RCC 7860 (cell line): ENCODE measurements at places on chromosomes 11 and 22.

GRCh38 chr11:35121326-35121865 lies 17.6 kb upstream of the CD44 start:
- no peak for DNase-seq

DNA sequence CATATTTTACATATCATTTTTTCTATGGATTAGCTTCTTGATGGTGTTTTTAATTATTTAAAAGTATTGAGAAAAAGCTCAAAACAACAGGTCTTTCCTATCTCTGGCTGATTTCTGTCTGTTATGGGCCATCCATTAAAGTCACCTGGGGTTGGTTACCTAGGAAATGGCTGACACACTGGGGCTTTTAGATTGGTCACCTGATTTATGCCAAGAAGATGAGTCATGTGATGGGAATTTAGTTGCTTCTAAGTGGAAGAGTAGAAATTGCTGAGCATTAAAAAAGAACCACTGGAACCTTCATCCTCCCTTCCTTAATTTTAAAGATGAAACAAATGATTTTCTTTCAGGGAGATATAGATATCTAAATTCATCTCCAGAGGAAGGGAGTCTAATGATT lies 48.8 kb upstream of the LARGE1 start:
- DNase-seq = peak; percentile 68

DNA sequence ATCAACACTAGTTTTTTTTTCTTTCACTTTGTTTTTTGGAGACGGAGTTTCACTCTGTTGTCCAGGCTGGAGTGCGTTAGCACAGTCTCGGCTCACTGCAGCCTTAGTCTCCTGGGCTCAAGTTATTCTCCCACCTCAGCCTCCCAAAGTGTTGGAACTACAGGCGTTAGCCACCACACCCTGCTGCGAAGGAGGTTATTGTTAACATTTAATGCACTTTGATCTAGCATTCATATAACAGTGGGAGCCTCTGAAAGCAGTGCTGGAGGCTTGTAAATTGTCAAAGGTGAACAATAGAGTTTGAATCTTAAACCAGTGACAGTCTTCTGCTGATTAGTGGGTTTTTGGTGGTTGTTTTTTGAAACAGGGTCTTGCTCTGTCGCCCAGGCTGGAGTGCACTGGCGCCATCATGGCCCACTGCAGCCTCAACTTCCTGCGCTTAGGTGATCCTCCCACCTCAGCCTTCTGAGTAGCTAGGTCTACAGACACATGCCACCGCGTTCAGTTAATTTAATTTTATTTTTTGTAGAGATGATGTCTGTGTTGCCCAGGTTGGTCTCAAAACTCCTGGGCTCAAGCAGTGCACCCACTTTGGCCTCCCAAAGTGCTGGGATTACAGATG lies 96.9 kb upstream of the HORMAD2 start:
- no peak for DNase-seq

- DNase-seq = no peak
Observed at GRCh38 chr11:64390558-64390957, 31.6 kb downstream of the RPS6KA4 start.

DNA sequence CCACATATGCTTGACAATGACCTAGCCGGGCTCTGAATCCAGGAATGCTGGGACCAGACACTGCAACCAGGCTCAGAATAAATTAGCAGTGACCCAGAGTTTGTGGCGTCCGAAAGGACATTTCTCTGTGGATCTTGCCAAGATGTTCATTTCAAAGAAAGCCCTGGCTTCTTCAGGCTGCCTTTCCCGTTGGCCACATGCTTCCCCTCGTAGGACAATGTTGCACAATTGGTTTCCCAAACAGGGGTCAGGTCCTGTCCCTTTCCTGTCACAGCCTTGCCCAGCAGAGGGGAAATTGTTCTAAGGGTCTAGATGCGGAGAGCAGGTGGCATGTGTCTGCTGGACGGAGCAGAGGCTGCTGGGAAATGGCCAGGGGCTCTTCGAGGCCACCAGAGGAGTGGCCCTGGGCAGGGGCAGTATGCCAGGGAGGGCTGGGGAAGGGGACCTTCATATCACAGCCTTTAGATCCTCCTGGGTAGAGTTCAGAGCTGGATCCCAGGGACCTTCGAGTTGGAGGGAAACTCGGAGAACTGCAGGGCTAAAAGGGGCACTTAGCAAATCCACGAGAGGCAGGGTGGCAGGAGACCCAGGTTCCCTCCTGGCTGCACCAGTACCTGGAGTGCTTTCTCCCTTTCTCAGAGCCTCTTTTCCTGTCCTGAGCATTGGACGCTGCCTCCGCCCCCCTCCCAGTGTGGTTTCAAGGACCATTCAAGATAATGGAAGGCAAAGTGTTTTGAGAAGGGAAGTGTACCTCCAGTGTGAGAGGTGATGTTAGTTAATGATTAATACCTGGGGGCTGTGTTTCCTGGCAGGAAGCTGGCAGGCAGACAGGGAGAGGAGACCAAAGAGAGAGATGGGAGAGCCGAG lies 42.3 kb downstream of the C11orf96 start:
- DNase-seq = peak; percentile 38

DNA sequence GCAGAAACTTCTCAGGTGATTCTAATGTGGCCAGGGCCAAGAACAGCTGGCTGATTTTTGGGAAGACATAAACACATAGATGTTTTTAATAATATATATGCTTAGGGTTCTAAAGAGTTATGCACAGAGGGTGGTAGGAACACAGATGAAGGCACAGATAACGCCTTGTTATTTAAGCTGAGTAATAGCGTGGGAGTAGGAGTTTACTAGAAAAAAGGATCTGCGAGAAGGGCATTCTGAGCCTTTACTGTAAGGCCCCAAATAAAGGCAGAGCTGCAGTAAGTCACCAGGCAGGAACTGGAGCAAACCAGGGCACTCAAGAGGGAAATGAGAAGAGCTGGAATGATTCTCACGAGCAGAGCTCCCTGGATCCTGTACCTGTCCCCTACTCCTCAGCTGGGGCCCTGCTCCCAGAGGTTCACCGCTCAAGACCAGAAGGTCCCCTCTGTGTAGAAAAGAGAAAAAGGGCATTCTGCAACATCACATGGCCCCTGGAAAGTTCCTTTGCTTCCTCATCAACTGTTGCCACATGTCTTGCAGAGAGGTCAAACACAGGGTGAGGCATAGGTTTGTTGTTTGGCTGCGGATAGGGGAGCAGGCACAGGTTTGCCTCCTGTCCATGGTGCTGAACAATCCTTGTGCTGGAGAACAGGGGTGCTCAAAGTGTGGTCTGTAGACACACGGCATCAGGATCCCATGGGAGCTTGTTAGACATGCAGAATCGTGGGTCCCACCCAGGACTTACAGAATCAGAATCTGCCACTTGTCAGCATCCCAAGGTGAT lies 125.7 kb downstream of the TENM4 start:
- no peak for DNase-seq

DNA sequence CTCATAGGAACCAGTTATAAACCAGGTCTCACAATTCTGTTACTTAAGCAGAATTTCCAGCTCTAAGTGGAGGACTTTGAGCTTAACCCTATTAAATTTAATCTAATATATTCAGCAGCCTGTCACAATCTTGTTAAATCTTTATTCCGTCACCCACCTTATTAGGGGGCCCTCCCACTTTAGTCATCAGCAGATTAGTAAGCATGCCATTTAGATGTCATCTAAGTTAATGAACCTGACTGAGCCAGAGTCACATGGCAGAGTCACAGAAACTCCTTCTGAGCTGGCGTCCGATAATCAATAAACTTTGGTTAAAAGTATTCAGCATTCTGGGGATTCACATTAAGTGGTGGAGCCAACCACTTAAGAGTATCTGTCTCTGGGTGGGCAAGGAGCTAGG lies 35.1 kb downstream of the TTC12 start:
- no peak for DNase-seq

DNA sequence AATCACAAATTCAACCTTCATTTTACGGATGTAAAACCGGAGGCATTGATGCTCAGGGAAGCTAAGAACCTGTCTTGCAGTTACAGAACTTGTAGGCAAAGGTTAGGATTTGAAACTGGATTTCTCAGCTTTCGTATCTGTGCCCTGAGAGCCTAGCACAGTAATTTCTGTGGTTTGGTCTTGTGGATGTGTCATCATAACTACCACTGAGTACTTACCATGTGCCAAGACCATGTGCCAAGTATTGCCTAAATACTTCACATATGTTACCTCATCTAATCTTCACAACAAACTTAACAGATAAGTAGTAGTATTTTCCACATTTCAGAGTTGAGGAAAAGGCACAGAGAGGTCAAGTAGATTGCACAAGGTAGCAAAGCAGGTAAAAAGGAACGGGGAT lies 140.7 kb downstream of the NXPE2 start:
- DNase-seq = no peak

- DNase-seq = no peak
Observed at GRCh38 chr11:16043617-16044016, 312.7 kb downstream of the SOX6 start.

DNA sequence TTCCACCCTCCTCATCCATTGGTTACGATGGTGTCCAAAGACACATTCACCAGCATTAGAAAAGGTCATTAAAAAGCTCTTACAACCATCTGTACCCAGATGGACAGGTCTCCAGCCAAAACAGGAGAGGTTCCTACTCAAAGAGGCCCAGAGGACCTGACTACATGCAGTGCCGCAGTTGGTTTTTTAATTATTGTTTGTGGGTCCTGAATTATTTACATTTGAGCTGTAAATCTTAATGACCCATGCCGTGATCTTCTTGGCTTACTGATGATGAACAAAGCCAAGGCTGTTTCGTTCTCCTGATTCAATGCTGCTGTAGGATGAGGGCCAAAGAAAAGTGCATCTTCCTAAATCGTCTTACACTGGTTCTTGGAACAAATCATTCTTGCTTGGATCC lies 83.7 kb downstream of the CADM1 start:
- no peak for DNase-seq

DNA sequence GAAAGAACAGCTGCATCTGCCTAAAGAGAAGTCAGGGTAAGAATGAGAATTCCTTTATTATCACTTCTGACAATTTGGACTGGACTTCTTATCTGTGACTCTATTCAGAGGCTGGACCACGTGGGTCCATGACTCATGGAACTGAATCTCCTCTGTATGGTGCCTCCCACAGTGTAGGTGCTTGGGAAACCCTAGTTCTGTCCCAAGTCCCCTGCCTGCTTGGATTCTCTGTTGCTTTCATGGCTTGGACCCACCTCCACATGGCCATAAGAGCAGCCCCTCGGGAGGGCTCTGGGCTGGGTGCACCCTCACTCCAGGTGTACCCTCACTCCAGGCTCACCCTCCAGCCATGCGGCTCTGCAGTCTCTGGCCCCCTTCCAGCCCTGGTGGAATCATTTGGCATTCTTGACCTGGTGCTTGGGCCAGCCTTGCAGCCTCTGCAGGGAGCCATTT lies 153.4 kb downstream of the CACNA1I start:
- peak; percentile 6 for DNase-seq

DNA sequence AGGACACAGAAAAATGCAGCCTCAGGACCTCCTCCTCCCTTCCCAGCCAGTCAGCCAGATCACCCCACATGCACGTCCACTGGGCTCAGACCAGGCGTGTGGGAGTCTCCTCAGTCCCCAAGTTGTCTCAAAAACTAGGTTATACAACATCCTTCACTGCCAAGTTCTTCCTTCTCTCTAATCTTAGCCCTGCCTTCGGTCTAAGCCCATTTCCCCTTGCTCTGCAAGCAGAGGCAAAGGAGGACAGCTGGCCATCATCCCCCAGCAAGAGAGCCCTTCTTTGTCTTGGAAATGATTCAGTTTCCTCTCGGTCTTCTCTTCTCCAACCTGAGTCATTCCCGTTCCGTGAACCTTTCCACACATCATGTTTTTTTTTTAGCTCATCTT lies 14.0 kb upstream of the NRGN start:
- peak; percentile 13 for DNase-seq
